ENCODE measurements at places on chromosomes 12 and 14.

GRCh38 chr12:132169376-132169775, 25.1 kb downstream of the NOC4L start:
- no peak for DNase-seq

- peak; percentile 22 for DNase-seq
Observed at GRCh38 chr12:33605757-33606156, 166.1 kb upstream of the SYT10 start.

GRCh38 chr12:29245246-29245645, 96.2 kb downstream of the FAR2 start:
- no peak for DNase-seq

- no peak for DNase-seq
Observed at GRCh38 chr14:81264671-81265070, 43.9 kb upstream of the GTF2A1 start.

- DNase-seq = no peak
Observed at GRCh38 chr14:57709909-57710308, 156.0 kb downstream of the SLC35F4 start.

- no peak for DNase-seq
Observed at GRCh38 chr12:49079793-49080192, 10.0 kb upstream of the RHEBL1 start.

Data from RWPE1 (cell line).